ENCODE measurements at places on chromosomes 3 and 15.
A peak's percentile ranks its signal among the peaks of the same experiment; 100 is the strongest.

DNA sequence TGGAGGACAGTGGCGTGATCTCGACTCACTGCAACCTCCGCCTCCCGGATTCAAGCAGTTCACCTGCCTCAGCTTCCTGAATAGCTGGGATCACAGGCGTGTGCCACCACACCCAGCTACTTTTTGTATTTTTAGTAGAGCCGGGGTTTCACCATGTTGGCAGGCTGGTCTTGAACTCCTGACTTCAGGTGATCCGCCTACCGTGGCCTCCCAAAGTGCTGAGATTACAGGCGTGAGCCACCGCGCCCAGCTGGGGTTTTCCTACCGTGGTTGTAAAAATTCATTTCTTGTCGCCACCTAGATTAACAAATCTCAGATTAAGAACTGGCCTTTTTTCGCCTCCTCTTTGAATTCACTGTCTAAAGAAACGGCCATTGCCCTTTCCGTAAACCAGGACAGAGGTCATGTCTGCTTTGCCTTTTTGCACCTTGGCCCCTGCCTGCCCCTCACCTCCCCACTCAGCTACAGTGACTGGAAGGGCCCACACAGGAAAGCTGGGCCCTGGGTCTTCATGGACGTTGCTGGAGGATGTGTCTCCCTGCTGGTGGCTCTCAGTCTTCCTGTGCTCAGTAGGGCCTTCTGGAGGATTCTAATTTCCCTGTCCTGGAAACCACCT, 17.2 kb downstream of the ZNF710 start:
- no peak for DNase-seq

DNA sequence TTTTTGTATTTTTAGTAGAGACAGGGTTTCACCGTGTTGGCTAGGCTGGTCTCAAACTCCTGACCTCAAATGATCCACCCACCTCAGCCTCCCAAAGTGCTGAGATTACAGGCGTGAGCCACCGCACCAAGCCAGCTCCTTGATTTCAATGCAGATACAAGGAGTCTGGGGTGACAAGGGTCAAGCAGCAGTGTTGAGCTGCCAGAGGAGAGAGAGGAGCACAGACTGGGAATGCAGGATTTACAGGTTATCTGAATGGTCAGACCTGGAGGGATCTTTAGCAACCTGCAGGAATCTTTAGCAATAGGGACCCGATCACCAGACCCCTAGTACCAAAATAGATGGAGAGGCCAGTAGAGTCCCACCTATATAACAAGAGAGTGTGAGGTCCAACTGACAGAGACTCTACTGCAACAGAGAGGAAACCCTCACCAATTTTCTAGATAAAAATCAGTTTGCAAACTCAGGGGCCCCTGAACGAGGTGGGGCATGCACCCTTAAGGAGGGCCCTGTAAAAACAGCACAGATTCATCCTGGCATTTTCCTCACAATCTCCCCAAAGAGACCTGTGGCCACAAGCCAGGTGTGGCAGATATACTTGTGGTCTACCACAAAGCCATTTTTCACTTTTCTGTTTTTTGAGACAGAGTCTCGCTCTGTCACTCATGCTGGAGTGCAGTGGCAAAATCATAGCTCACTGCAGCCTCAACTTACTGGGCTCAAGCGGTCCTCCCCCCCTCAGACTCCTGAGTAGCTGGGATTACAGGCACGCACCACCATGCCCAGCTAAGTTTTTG, 10.7 kb upstream of the SHISA5 start:
- DNase-seq: no peak

DNA sequence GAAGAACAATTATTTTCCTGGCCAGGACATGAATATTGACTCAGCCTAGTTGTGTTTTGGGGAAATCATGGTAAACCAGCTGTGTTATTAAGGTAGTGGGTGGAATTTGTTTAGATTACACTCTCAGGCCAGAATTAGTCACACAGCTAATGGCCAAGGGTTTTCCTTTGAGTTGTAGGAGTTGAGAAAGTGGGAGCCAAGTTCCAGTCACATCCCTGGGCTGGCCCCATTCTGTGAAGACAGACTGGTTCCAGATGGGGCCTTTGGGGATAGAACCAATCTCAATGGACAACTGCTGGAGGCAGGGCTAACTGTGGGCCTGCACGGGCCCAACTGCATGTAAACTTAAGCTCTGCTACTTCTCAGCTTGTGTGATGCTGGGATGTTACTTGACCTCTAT, 1.4 kb upstream of the RASL12 start:
- DNase-seq: no peak

- no peak for DNase-seq
Measured at GRCh38 chr3:132966374-132966773, 71.8 kb upstream of the TMEM108 start.

GRCh38 chr3:159866201-159866746, 122.4 kb upstream of the IL12A start:
- DNase-seq: no peak

GRCh38 chr3:50303013-50303815, at the start of gene HYAL1:
Gene HYAL1 (minus strand): TSS chr3:50303574. CDS start chr3:50302956, 618 bp downstream.
- no peak for DNase-seq

- DNase-seq: peak; percentile 70
Measured at GRCh38 chr3:49248840-49249227, 28.2 kb downstream of the C3orf62 start.

DNA sequence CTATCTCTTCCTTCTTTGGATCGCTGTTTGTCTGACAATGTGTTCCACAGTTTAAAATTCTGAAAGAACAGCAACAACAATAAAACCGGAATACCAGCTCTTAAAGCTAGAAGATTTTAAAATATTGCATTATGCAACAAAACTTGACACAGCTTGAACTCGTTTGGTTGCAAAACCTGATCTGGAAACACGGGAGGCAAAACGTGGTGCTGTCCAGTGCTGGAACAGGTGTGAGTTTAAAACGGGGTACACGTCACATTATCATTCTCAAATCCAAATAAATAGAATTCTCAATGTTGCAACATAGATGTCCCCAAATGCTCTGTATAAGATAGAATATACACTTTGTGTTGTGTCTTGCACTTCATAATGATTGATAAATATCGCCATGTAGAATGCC, 110.9 kb upstream of the LYSMD4 start:
- no peak for DNase-seq

- DNase-seq: no peak
Measured at GRCh38 chr3:194342861-194343560, 8.1 kb downstream of the CPN2 start.

DNA sequence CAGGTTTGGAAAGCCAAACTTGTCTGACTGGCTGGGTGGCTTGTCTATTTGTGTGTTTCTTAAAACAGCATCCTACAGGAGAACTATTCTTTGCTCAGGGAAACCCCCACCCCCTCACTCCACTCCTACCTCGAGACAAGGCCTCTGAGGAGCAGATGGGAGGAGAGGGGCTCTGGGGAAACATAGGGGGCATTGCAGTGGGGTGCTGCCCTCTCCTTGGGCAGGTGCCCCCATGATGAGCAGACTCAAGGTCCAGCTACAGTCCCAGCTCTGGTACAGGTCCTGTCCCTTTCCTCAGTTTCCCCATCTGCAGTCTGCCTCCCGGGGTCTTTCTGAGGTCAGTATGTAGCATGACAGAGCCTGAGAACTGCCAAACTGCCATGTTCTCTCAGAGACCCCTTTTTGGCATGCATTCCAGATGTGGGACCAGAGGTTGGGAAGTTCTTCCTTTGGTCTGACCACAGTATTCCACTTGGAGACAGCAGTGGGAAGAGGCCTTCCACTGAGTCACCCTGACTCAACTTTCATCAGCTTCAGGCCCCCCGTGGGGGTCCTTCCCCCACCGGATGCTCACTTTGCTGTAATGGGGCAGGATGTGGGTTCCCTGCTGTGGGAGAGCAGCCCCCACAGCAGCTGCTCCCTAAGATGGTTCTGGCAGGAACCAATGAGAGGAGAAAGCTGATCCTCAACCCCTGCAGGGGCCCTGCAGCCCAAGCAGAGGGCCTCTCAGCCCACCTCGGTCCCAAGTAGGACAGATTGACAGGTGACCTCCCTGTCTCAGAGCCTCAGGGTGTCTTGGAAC, 32.3 kb upstream of the CYP11A1 start:
- peak; percentile 18 for DNase-seq

GRCh38 chr3:183122257-183122932, 23.1 kb upstream of the MCCC1 start:
- DNase-seq: peak; percentile 18

DNA sequence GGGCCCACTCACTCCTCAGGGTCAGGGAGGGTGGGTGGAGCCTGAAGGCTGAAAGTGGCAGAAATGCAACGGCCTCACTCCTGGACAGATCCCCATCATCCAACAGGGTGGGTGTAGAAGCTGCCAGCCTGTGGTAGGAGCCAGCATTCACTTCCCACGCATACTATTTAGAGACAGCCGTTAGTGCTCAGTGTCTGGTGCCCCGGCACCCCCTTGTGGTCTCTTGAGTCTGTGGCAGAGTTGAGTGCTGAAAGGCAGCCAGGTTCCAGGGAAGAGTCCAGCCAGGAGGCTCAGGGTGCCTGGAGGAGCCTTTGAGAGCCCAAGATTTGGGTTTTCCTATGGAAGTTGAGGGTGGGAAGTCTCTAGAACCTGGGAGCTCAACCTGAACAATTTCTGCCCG, 2.1 kb upstream of the GNAT1 start:
- DNase-seq: no peak

GRCh38 chr15:33678602-33679001, 289.7 kb upstream of the CHRM5 start:
- DNase-seq: no peak

DNA sequence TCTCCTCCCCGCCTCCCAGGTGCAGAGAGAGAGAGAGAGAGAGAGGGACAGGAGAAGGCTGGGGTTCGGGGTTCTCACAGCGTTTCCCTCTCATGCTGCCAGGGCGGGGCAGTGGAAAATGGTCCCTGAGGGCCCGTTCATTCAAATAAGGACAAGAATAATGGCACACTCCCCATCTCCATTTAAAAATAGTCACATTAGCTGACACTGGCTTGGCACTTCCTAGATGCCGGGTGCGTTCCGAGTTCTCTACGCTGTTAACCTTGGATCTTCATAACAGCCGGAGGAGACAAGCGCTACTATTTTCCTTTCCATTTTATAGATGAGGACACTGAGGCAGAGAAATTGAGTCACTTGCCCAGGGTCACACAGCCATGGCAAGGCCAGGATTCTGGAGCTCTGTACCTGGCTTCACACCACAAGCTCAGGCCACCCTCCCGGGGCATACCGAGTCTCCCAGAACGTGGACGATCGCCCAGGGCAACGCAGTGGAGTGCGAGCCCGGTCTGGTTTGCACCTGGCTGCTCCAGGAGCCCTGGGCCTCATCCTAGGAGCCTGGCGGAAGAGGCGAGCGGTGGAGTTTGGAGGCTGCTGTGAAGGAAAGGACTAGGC, 608 bp upstream of the SLC6A6 start:
- DNase-seq: no peak

GRCh38 chr3:133119176-133119575, 81.0 kb downstream of the TMEM108 start:
- DNase-seq: no peak

GRCh38 chr3:152742368-152743347, 92.3 kb upstream of the P2RY1 start:
- no peak for DNase-seq

DNA sequence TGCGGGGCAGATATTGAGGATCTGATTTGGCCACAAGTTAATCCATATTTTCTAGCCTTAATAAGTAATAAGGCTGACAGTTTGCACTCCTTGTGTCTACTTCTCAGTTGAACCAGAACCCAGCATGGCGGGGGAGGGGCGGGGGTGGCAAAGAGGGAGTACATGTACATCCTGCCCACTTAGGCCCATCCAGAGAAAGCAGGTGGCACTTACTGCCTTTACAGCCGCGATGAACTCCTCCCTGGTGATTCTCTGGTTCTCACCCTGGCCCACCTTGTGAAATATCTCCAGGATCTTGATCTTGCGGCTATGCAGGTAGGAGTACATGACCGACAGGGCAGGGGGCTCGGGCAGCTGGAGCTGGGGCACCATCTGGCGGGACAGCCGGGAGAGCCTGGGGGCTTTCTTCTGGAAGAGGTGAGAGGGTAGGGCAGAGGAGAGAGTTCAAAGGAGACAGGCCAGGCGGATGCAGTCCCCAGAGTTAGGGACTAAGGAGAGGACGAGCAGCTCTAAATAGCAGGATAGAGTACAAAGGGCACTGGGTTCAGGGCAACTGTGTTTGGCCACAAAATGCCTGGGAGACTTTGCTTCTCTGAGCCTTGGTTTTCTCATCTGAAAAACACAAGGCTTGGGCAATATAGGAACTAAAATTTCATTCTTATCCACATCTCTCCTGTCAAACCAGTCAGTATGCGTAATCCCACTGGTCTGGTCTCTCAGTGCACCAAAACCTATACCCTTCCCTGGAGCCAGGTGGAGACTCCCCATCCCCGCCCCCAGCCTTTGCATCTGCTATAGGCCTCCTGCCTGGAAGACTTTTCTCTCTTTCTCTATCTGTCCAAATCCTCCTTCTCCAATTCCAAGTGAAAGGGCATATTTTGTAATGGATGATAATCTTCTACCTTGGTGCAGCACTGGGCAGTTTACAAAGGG, 10.1 kb downstream of the EFCAB12 start:
- DNase-seq: no peak

DNA sequence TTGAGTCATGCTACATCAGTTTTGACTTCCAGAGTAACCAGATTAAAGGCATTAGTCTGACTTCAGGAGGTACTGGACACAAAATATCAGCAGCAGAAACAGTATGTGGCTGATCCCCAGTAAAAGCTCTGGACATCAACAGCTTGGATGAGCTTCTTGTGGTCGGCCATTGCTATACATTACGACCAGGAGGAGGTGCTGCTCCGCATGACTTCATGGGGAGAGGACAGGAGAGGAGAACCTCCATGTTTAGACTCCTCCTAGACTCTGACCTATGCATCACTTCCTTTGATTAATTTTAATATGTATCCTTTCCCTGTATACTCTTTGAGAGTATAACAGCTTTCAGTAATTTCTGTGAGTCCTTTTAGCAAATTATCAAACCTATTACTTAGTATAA, 285.6 kb upstream of the ARHGEF26 start:
- no peak for DNase-seq

GRCh38 chr3:123552095-123552714, 32.6 kb downstream of the HACD2 start:
- no peak for DNase-seq

- no peak for DNase-seq
Measured at GRCh38 chr3:80014576-80014975, 246.8 kb upstream of the ROBO1 start.

DNA sequence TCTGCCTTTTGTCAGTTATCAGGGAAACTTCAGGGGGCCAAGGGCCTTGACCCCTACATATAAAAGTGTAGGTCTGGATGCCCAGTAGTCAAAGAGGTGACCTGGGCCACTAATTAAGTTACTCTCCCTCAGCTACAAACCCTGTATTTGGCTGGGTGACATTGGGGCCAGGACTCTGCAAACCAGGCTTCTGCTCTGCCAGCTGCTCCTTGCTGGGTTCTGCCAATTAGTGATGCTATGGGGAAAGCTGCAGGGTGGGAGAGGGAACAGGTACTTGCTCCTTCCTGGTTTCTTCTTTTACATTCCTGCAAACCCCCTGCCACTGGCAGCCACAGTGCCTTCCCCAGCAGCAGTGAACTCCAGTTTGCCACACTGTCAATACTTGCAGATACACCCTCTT, 179.2 kb downstream of the CADPS start:
- no peak for DNase-seq

Measured in SIG-M5 (cell line).